ENCODE measurements at places on chromosomes 3 and 15. TPM values are rescaled to one million over a fixed set of nuclear protein-coding genes. Genes with fewer than 3 reads are reported as not detected.
A peak's percentile ranks its signal among the peaks of the same experiment; 100 is the strongest.

The SLC9C1 gene
- 1.2 TPM for polyA plus RNA-seq

The UROC1 gene
- 0.19 TPM for polyA plus RNA-seq

The ARPIN gene
- 25.7 TPM for polyA plus RNA-seq

The SH3GL3 gene
- polyA plus RNA-seq = 10.7 TPM

DNA sequence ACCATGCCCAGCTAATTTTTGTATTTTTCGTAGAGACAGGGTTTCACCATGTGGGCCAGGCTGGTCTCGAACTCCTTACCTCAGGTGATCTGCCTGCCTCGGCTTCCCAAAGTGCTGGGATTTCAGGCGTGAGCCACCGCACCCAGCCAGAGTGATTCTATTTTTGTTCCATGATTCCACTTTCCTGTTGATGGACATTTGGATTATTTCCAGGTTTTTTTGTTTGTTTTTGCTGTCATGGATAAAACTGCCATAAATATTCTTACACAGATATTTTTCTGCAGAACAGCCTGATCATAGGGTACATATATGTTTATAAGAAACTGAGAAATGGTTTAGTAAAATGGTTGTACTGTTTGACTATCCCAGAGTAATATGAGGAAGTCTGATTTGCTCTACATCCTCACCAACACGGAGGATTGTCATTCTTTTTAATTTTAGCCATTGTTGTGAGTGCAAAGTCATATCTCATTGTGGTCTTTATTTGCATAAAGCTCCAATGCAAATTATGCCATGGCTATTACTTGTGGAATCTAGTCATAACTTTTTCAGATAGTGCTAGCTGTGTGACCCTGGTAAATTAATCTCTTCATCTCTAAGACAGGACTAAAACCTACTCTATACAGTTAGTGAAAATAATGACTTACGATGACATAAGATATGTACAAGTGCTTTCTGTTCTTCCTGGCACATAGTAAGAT is 42.7 kb downstream of the MAP6D1 start:
- DNase-seq = no peak

- DNase-seq = no peak
Measured at GRCh38 chr3:34782871-34783270, 856.5 kb upstream of the ARPP21 start.

GRCh38 chr3:99753268-99753975 is 64.2 kb upstream of the CMSS1 start:
- peak; percentile 65 for DNase-seq

GRCh38 chr15:34847598-34847997 is 52.2 kb upstream of the ACTC1 start:
- DNase-seq = no peak

DNA sequence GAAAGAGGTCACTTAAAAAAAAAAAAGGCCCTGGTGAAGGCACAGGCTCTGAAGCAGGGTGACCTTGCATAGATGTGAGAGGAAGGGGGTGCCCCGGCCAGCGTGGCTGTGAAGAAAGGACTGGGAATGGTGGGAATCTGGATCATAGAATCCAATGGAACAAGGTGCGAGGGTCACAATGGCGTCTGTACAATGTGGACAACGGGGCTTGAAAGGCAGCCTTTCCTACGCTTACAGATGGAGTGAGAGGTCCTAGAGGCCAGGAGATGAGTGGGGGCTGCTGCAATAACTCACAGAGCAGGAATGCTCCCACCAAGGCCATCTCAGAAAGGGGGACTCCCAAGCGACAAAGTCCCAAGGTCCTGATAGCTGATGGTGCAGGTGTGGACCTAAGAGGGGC is 162.2 kb downstream of the ATP10A start:
- no peak for DNase-seq

- DNase-seq = no peak
Measured at GRCh38 chr15:62649793-62650420, 392.6 kb upstream of the TPM1 start.

- no peak for DNase-seq
Measured at GRCh38 chr3:134404366-134404885, 30.2 kb upstream of the AMOTL2 start.

DNA sequence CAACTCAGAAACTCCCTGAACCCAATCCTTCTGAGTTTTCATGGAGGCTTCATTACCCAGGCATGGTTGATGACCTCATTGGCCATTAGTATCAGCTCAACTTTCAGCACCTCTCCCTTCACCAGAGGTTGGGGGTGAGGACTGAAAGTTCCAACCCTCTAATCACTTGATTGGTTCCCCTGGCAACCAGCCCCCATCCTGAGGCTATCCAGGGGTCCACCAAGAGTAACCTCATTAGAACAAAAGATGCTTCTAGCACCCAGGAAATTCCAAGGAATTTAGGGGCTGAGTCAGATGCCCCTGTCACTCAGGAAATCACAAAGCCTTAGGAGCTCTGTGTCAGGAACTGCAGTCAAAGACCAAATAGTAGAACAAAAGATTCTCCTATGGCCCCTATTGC is 43.8 kb downstream of the ADAMTSL3 start:
- no peak for DNase-seq

DNA sequence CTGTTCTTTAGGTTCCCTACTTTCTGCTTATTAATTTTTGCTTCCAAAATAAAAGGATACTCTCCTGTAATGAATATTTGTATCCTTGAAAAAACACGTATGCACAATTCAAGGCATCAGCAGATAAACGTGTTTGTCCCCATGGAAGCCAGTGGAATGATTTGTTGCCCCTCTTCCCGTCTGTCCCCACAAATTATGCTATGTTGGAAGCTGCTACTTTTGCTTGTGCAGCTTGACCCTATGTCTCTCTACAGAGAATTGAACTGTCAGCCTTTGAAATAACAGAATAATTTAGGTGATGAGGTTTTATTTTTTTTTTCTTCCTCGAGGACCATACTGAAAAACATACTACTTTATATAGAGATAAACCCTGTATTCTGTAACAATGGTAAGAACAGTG is 401.5 kb upstream of the GOLIM4 start:
- no peak for DNase-seq

- DNase-seq = no peak
Measured at GRCh38 chr15:66226736-66227135, 26.8 kb downstream of the MEGF11 start.

- DNase-seq = peak; percentile 42
Measured at GRCh38 chr3:143002083-143002712, 828 bp downstream of the U2SURP start.
